Hematopoietic multipotent progenitor cell treated with erythropoietin and hydrocortisone succinate and interleukin-3 and kit ligand, for 6 days (in vitro differentiated cells): ENCODE measurements at places on chromosomes 2 and 18.

GRCh38 chr2:140873915-140874531 is 1256.8 kb downstream of the LRP1B start:
- DNase-seq, result no peak

- DNase-seq, result no peak
Measured at GRCh38 chr2:60662781-60663180, 93.3 kb upstream of the PAPOLG start.

- DNase-seq, result no peak
Measured at GRCh38 chr2:56729212-56729611, 545.4 kb downstream of the CCDC85A start.

GRCh38 chr2:215535741-215536140 is 99.9 kb upstream of the FN1 start:
- DNase-seq, result no peak

DNA sequence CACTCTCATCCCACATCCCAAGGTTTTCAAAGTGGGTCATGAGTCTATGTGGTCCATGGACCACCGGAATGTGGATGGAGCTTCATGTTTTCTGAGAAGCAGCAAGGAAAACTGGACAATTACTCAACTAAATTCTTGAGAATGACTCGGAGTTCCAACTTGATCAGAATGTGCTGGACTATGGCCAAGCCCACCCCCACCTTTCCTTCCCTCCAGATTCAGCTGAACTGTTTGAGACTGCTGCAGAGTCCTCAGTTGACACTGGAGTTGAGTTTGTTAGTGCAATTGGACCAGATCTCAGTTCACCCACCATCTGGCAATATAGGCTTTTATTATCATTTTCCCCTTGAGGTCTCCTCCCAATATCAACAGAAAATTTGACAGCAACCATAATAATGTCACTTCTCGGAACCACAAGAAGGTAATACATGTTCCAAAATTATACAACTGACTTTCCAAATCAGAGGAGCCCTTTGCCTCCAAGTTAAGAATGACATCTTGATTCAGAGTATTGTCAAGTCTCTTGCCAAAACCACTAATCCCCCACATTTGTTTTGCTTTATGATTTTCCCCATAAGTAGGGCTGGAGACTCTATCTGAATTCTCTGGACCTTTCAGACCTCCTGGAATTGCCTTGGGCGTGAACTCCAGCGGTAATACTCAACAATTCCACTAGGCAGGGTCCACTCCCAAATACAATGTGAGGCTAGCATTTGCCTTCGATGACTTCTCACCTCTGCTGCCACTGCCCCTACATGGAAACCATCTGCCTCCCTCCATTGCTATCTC is 8.8 kb downstream of the COL4A4 start:
- no peak for DNase-seq

DNA sequence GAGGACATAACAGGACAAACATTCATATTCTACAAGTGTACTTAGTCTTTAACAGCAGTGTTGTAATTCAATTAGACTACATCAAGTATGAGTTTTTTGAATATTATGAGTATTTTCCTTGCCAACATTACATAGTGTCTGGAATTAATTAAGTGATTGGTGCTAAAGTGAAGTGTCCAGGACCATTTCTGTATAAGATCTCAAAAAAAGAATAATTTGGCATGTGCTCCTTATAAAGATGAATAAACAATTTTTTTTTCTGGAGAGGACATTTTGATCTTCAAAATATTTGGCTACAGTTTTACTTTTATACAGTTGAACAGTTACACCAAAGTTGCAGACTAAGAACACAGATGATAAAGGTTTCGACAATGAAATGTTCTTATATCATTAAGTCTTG is 15.1 kb upstream of the EPB41L3 start:
- no peak for DNase-seq

GRCh38 chr2:60423505-60423904 is 129.9 kb downstream of the BCL11A start:
- DNase-seq, result no peak

DNA sequence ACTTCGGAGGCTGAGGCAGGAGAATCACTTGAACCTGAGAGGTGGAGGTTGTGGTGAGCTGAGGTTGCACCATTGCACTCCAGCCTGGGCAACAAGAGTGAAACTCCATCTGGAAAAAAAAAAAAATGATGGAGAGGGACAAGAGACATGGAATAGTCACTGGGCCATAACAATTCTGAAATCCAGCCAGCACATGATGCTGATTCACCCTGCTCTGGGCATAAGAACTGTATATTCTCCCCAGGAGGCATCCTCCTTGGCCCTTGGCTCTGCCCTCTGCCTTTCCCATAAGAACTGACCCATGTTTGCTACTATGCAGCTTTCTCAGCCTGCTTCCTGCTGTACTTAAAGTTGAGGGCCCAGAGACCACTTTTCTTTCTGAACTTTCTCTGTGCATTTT is 297.7 kb downstream of the GBX2 start:
- no peak for DNase-seq

DNA sequence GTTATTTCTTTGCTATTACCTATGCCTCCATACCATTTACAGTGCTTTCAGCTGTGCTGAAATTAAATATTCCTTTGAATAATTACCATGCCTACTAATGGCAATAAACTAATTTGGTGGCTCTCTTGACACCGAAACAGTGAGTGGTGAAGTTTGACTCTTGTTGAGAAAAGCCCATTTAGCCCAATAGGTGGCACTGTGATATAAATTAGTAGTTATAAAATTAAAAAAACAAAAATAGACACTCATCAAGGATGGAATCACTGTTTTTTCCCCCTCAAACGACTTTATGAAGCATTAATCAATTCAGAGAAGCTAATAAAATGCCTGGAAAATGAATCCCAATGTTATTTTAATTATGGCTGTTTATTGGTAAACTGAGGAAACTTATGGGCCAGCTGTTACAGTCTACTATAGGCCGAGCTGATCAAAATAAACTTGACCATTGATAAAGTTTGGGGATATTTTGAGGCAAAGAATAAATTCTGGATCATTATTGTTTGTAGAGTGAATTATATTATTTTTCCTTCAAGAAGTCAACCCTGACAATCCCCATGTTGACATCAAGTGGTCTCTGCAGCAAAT is 339.6 kb downstream of the TRIB2 start:
- DNase-seq, result peak; percentile 56

DNA sequence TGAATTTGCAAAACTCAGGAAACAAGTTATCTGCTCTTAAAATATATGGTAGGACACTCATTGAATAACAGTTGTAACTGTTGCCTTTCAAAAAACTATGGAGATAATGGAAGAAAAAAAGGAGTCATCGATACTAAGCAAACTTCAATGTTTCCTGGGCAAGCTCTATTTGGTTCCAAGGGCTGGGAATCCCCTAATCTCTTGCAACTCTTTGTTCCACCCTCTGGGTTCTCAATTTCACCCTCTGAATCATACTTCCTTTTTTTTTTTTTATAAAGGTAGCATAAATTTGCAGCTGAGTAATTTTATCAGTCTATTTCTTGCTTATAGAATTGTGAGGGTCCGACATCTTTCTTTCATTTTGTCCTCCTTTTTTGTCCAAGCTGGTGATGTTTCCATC is 36.7 kb downstream of the SLC9A4 start:
- no peak for DNase-seq

- no peak for DNase-seq
Measured at GRCh38 chr2:176518823-176519222, 249.6 kb downstream of the MTX2 start.

DNA sequence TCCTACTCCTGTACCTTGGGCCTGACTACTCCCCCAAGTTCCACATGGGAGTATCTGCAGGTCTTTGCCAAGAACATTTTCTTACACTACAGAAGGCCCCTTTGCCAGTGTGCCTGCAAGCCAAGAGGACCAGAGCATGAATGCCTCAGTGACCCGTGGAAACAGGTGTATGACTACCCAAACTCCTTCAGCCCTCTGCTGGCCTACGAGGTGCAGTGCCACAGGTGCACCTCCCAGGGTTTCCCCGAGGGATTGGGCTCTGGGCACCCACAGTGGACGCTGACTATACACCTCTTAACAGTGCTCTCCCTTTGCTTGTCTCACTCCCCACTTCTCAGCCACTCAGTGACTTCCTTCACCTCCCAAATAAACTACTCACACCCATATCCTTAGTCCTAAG is 91.4 kb downstream of the COL6A3 start:
- peak; percentile 8 for DNase-seq

DNA sequence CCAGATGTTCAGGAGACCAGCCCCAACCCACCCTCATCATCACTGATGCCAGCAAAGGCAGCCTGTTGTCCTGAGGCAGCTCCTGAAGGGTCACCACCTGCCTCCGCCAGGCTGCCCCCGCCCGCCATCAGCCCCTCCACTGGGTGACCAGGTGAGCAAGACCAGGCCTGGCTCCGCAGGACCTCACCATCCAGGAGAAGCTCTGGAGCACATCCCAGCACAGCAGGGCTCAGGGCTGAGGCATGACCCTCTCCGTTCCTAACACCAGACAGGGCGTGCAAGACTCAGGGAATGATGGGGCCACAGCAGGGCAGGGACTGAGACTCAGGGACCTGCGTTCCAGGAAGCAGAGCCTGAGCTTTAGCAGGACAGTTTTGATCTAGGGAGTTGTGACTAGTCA is 218.8 kb upstream of the RAB6C start:
- DNase-seq, result no peak

GRCh38 chr18:63799189-63799588 is 24.0 kb downstream of the SERPINB7 start:
- no peak for DNase-seq

- DNase-seq, result no peak
Measured at GRCh38 chr2:17793296-17793695, 23.0 kb upstream of the MSGN1 start.

- DNase-seq, result no peak
Measured at GRCh38 chr2:134287323-134287722, 33.5 kb downstream of the MGAT5 start.

DNA sequence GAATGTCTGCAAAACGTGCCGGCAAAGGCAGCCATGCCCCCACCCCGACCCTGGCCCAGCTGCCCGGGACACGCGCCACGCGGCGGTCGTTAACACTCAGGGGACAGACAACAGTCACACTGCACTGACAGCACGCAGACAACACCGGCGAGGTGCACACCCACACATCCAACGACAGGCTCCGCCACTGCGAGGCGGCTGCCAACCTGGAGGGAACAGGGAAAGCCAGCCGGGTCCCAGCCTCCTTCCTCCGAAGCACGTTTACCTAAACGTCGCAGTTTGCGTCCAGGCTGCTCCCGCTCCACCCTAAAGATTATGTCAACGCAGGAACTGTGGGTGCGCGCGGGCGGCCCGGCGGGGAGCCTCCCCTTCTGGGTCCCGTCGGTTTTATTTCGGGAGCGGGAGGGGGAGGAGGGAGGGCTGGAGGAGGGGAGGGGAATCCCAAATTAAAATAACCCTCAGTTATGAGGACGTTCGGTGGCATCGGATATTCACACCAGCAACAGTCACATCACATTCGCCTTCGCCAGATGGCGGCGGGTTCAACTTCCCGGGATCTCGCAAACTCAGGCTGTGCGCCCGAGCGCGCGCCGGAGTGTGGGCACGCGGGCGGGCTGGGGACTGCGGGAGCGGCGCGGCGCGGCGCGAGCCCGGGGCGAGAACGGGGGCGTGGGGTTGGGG is 644 bp downstream of the PTGR3 start:
- peak; percentile 68 for DNase-seq

DNA sequence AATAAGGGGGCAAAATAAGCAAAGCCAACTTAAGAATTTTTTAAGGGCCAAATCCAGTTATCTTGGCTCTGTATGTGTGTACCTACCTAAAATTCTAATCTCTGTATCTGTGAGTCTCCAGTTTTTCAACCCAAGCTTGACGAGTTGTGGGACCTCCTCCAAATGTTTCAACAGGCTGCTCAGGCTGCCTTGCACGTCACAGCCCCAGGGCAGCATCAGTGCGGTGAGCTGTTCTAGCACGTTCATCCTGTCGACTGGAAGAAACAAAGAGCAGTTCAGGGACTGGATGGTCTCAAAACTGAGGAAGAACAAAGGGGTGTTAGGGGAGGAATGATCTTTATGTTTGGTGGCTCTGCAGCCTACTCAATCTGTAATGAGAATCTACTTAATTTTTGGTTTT is 29.4 kb downstream of the NLRC4 start:
- no peak for DNase-seq

GRCh38 chr2:75166491-75166890 is 32.8 kb downstream of the TACR1 start:
- no peak for DNase-seq

- DNase-seq, result no peak
Measured at GRCh38 chr2:197163712-197164140, 146.9 kb downstream of the ANKRD44 start.

DNA sequence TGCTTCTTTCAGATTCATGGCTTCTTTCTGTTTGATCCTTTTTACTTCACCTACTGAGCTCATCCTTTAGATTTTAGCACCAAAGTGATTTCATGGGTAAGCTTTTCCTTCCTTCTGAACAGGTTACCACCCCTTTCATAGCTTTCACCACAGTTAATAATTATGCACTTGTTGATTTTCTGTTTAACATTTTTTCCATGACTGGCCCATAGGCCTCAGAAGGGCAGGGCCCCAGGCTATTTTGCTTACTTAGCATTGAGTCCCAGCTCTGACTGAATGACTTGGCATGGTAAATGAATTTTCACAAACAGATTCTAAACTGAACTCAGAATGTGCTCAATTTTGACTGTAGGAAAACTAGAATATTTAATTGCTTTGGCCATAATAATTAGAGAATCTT is 177.0 kb downstream of the GCA start:
- DNase-seq, result no peak

- no peak for DNase-seq
Measured at GRCh38 chr18:9746958-9747357, 38.9 kb downstream of the RAB31 start.

DNA sequence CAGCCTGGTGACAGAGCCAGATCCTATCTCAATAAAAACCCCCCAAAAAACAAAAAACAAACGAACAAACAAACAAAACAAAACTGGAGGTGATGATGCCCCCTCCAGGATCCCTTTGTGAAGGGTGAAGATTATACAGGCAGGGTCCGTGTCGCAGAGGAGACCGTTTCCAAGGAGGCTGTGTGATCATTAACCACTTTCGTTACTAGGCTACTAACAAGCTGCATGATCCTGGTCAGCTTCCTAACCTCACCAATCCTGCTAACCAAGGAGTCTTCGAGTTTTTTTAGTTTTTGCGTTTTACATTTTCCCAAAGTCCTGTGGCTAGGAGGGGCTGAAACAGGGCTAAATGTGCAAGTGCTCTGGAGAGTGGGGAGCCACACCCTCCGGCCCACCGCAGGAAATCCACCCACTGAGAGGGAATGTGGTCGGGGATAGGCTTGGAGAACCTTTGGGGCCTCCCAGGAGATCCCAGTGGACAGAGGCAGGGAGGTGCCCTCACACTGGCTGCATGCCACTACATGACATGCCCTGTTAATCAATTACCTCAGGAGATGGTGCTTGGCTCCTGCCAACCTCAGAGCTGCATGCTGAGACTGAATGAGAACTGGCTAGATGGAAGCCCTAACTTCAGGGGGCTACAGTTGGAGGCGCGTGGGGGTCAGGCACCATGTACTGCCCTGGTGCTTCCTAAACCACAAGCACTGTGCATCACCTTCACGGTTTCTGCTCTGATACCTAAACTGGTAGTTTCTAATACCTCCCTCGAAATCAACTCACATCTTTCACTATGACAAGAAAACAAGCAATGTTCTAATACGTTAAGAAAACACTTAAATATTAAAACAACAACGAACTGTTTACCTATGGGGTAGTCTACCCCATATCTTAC is 67.5 kb upstream of the RGPD5 start:
- DNase-seq, result no peak

- peak; percentile 25 for DNase-seq
Measured at GRCh38 chr2:64678771-64679590, 25.3 kb upstream of the SERTAD2 start.

GRCh38 chr18:27778441-27778840 is 398.5 kb downstream of the CDH2 start:
- no peak for DNase-seq

GRCh38 chr2:235901243-235901642 is 266.9 kb downstream of the GBX2 start:
- DNase-seq, result no peak
